ENCODE measurements at places on chromosomes 7 and 10.
A peak's percentile ranks its signal among the peaks of the same experiment; 100 is the strongest.

DNA sequence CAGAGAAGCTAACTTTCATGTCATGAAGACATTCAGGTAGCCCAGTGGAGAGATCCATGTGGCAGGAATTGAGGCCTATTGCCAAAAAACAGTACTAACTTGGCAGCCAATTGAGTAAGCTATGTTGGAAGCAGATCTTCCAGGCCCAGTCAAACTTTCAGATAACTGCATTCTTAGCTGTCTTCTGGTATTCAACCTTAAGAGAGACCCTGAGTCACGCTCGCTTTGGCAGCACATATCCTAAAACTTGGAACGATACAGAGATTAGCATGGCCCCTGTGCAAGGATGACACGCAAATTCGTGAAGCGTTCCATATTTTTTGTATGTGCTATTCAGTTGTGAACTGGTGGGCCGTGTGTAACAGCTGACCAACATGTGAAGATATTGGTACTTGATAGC is 17.6 kb upstream of the ZNF518A start:
- DNase-seq = no peak

DNA sequence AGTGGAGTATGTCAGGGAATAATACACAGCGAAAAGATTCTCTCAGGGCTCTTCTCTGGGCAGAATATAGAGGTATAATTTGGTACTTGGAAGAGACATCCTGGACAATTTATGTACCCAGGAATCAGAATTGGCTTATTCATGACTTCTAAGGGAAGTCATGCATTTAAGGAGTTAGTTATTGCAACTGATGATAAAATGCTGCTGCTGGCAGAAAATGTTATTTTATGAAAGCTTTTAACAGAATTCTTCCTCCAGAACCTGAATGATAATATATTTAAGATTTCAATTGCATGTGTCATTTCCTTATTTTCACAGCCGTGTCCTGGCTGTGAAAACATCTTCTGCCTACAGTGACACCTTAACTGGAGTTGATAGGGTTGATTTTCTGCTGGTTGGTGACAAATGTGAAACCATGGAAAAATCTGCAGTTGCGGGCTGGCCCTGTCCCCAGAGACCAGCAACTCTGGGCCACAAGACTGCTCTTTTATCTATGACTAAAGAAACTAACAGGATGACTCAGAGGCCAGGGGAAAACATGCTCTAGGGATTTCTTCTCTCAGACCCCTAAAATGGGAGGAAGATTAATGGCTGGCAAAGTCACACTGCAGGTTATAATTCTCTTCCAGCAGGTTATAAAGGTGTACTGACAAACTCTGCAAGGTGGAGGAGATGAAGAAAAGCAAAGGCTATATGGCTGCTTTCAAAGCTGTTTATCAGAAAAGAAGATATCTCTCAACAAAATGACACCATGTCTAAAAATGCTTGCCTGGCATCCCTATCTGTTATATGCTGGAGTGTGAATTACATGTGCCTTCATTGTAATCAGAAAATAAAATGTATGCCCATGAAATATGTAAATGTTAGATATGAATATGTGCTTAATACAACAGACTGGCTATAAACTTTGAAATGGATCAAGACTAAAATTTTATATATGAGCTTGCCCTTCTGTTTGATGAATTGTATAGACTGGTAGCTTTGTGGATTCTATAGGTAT is 12.1 kb upstream of the TRUB1 start:
- peak; percentile 41 for DNase-seq

DNA sequence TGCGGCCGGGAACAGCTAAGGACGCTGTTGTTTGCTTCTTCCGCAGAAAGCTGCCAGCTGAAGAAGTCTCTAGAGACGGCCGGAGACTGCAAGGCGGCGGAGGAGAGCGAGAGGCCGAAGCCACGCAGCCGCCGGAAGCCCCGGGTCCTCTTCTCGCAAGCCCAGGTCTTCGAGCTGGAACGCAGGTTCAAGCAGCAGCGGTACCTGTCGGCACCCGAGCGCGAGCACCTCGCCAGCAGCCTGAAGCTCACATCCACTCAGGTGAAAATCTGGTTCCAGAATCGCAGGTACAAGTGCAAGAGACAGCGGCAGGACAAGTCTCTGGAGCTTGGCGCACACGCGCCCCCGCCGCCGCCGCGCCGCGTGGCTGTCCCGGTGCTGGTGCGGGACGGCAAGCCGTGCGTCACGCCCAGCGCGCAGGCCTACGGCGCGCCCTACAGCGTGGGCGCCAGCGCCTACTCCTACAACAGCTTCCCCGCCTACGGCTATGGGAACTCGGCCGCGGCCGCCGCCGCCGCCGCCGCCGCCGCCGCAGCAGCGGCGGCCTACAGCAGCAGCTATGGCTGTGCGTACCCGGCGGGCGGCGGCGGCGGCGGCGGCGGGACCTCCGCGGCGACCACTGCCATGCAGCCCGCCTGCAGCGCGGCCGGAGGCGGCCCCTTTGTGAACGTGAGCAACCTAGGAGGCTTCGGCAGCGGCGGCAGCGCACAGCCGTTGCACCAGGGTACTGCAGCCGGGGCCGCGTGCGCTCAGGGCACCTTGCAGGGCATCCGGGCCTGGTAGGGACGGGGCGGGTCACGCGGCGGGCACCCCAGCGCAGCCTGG is 2.4 kb downstream of the NKX2-3 start:
- no peak for DNase-seq

GRCh38 chr7:48298779-48299178 is 127.5 kb downstream of the ABCA13 start:
- DNase-seq = no peak

GRCh38 chr7:113113912-113114311 is 4.4 kb downstream of the SMIM30 start:
- DNase-seq = no peak

- no peak for DNase-seq
These were observed 687.3 kb downstream of the MAGI2 start for GRCh38 chr7:78765943-78766729.

- DNase-seq = no peak
These were observed 45.5 kb upstream of the TARP start for GRCh38 chr7:38318803-38319416.

Measured in pancreas (tissue), 10 donors.